ENCODE measurements at places on chromosomes 7 and 10. TPM values are rescaled to one million over a fixed set of nuclear protein-coding genes. Genes with fewer than 3 reads are reported as not detected.

The THNSL1 gene
- 1.1 TPM for total RNA-seq

The NPS gene
- not detected for total RNA-seq

The TRIL gene
- 11.4 TPM for total RNA-seq

The DGKB gene
- total RNA-seq, result 0.13 TPM

The XRCC2 gene
- total RNA-seq, result 2.1 TPM

The OPN4 gene
- total RNA-seq, result not detected

The ZSWIM8 gene
- total RNA-seq, result 90.1 TPM

The CYP3A4 gene
- not detected for total RNA-seq

The RNF32 gene
- total RNA-seq, result 1.4 TPM

The TRIM73 gene
- 0.72 TPM for total RNA-seq

The GIMAP6 gene
- 1.0 TPM for total RNA-seq

The FRAT2 gene
- 8.1 TPM for total RNA-seq

The OR13A1 gene
- 0.08 TPM for total RNA-seq

The HILPDA gene
- 52.5 TPM for total RNA-seq

The ZNF239 gene
- 3.6 TPM for total RNA-seq

The LRRN3 gene
- 16.3 TPM for total RNA-seq

The GRID2IP gene
- total RNA-seq, result not detected

The CD36 gene
- 10.8 TPM for total RNA-seq

The AKR1D1 gene
- not detected for total RNA-seq

The PALD1 gene
- total RNA-seq, result 2.3 TPM

The ANTXRL gene
- not detected for total RNA-seq

The AMPH gene
- total RNA-seq, result 2.8 TPM

The LIPN gene
- total RNA-seq, result not detected

The PRRT4 gene
- total RNA-seq, result 0.16 TPM

The SPDYE9 gene
- not detected for total RNA-seq

The RET gene
- total RNA-seq, result 0.08 TPM

The NUDT5 gene
- 61.4 TPM for total RNA-seq

The PITRM1 gene
- 50.7 TPM for total RNA-seq

The CH25H gene
- 0.32 TPM for total RNA-seq

The TUBAL3 gene
- total RNA-seq, result not detected

The ZC3HAV1L gene
- total RNA-seq, result 9.4 TPM

Measured in epithelial cell of alveolus of lung (primary cell).